ENCODE measurements at places on chromosomes 2 and 18. TPM values are rescaled to one million over a fixed set of nuclear protein-coding genes. Genes with fewer than 3 reads are reported as not detected.

Gene RUFY4
- not detected for total RNA-seq

Gene DSC1
- total RNA-seq = not detected

Gene CRIM1
- 260 TPM for total RNA-seq

Gene ANKAR
- 11.6 TPM for total RNA-seq

Gene FAP
- total RNA-seq = 91.9 TPM

Gene ATL2
- 36.9 TPM for total RNA-seq

Gene ABCA12
- under 0.01 TPM for total RNA-seq

Gene RPRM
- not detected for total RNA-seq

Gene PRKAG3
- total RNA-seq = 0.40 TPM

Gene SCG2
- total RNA-seq = 4.0 TPM

Gene SKOR2
- not detected for total RNA-seq

Gene LBH
- total RNA-seq = 31.3 TPM

Gene GAD1
- not detected for total RNA-seq

Gene CRYGD
- not detected for total RNA-seq

Gene ARHGEF4
- 1.3 TPM for total RNA-seq

Gene PLGLB1
- total RNA-seq = 0.26 TPM

Gene RAB11FIP5
- 52.2 TPM for total RNA-seq

Gene ALK
- not detected for total RNA-seq

Gene PSMA8
- not detected for total RNA-seq

Gene ALPG
- not detected for total RNA-seq

Gene GPR35
- 0.19 TPM for total RNA-seq

Gene ABCG8
- total RNA-seq = not detected

Gene BOLL
- total RNA-seq = not detected

Gene PLGLB2
- 0.87 TPM for total RNA-seq

Gene ASB18
- total RNA-seq = not detected

Gene SERPINB2
- total RNA-seq = 2.4 TPM

Gene INHA
- total RNA-seq = 0.25 TPM

Gene LYPD6B
- total RNA-seq = not detected

Gene THUMPD2
- 6.3 TPM for total RNA-seq

Gene DSC3
- total RNA-seq = under 0.01 TPM

Gene SCN9A
- total RNA-seq = 0.40 TPM

Gene SERPINB11
- not detected for total RNA-seq

Gene TMEM198
- 1.3 TPM for total RNA-seq

Gene IL36B
- not detected for total RNA-seq

Gene KANSL1L
- 21.4 TPM for total RNA-seq

Gene ZNF804A
- 0.25 TPM for total RNA-seq

Gene HOXD8
- 0.06 TPM for total RNA-seq

Gene UGT1A3
- not detected for total RNA-seq

Gene RSAD2
- total RNA-seq = 0.40 TPM

Gene CELF4
- under 0.01 TPM for total RNA-seq

Gene NCKAP5
- 1.2 TPM for total RNA-seq

Gene SPATS2L
- total RNA-seq = 55.9 TPM

Gene SPP2
- total RNA-seq = not detected

Gene EDAR
- total RNA-seq = not detected

Gene RNF152
- 89.0 TPM for total RNA-seq

Gene TYW5
- 7.1 TPM for total RNA-seq

Gene BUB1
- 28.0 TPM for total RNA-seq

Gene LTBP1
- total RNA-seq = 475 TPM

Gene ALPI
- total RNA-seq = not detected

Gene MYOM1
- 1.9 TPM for total RNA-seq

Gene BZW1
- total RNA-seq = 2,052 TPM

Gene COBLL1
- total RNA-seq = 3.6 TPM

Gene FIGN
- 1.3 TPM for total RNA-seq
